ENCODE measurements at places on chromosomes 12 and 14.
A peak's percentile ranks its signal among the peaks of the same experiment; 100 is the strongest.

DNA sequence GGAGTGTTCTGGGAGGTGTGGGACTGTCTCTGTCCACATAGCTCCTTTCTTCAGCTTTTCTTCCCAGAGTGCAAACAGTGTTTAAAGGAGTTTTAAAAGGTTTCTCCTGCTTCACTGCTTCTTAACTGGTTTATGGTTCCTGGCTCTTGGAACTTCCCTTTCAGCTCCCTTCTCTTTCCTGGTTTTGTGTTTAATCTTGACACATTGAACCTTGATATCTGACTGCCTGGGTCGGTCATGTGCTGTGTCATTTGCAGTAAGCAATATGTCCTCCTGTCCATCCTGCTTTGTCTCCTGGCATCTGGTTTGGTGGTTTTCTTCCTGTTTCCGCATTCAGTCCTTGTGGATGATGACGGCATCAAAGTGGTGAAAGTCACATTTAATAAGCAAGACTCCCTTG, 2.2 kb downstream of the TMEM106C start:
- DNase-seq, result no peak

DNA sequence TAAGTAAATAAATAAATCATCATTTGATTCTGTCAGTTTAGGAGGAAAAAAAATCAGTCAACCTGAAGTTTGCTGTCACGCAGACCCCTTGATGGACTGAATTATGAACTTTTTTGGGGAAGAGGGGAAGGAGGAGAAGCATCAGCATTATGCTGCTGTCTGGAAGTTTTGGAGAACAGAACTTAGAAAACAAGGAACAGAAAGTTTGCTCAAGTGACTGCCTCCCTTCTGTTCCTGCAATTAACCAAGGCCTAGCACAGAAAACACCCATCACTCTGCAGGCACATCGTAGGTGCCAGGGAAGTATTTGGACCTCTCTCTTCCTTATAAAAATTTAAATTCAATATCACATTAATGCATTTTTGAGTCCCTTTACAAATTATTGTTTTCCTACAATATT, 283.8 kb downstream of the VRK1 start:
- DNase-seq, result no peak

DNA sequence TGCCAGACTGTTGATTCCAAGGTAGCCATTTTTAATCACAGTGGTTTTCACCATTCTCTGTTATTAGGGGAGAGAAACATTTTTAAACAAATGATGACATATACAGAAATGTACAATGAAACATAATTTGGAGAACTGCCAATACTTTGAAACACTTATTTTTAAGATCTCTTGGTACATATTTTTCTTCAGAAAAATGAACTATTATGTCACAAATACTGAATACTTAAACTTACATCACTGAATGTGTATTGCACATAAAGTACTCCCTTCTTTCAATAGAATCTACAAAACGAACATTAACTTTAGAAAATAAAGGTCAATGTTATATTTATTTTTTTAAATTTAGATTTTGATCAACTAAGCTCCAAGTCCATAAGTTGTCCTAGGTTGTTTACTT, 71.7 kb upstream of the CPNE8 start:
- DNase-seq, result no peak

GRCh38 chr14:53213761-53214160, 60.6 kb upstream of the DDHD1 start:
- DNase-seq, result no peak

- DNase-seq, result no peak
Measured at GRCh38 chr12:28795311-28795710, 353.8 kb upstream of the FAR2 start.

- no peak for DNase-seq
Measured at GRCh38 chr14:55915456-55915855, 202.8 kb upstream of the PELI2 start.

DNA sequence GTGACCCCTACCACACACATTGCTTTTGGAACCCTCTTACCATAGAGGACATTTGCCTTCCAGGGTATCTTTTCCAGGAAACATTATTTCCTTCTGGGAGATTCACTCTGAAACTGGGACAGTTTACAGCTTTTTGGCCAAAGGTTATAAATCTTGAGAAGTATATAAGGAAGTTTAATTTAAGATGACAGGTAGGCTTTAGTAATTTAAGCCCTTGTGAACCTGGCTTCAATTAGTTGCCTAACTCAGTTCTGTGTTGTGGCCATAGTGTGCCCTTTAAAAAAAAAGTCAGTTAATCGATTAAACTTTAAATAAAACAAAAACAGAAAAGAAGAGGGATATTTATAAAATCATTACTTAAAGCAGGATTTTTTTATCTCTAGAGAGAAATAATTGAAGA, 142.9 kb downstream of the NAV3 start:
- no peak for DNase-seq

DNA sequence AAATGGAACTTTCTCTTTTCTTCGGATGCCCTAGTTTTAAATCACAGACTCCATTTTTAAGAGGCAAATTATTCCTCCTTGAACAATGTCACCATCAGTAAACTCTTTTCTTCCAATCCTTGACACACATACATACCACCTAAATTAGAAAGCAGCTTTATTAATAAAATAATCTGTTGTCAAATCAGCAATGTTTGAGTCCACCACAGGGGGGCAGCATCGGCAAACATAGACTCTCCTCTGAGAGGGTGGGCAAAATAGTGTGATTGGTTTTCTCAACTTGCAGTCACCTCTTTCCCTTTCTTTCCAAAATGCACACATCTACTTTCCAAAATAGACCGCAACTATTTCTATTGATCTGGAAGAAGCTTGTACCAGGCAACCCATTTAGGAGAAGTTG, 438.4 kb upstream of the OR4E1 start:
- no peak for DNase-seq

DNA sequence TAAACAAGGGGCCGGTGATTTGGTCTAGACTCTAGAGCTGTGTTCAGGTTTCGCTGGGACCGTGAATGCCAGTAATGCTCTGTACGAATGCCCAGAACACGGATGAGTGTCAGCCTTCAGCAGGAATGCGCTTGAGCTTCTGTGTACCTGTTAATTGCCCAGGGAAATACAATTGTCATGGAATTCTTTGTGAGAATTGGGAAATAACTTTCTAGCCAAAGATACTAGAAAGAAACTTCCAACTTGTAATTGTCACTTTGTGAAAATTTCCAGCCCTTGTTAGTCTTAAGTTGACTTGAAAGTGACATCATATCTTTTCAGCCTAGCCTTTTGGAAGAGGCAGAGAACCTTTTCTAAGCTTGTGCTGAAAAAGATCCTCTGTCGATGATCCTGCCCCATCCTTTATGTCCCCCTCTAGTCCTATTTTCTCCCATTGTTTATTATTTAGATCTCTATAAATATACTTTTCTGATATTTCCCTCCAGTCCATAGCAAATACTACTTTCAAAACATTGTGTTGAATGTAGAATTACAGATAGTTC, 2.7 kb downstream of the CHST11 start:
- DNase-seq, result no peak

DNA sequence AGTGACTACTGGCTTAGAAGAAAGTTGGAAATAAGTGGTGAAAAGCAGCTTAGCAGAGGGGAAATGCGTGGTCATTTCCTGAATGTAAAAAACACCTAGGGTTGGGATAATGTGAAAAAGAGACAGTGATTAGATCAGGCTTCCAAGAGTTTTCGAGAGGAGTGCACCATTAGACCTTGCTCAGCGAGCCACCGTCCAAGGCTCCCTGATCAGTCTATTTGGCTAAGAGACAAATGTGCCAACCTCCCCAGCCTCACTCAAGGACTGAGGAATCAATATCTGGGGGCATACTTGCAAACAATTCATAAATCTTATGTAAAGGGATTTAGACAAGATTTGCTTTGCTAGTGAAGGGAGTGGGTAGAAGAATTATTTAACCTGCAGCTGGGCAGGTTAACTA, 594.5 kb downstream of the NRXN3 start:
- DNase-seq, result no peak

DNA sequence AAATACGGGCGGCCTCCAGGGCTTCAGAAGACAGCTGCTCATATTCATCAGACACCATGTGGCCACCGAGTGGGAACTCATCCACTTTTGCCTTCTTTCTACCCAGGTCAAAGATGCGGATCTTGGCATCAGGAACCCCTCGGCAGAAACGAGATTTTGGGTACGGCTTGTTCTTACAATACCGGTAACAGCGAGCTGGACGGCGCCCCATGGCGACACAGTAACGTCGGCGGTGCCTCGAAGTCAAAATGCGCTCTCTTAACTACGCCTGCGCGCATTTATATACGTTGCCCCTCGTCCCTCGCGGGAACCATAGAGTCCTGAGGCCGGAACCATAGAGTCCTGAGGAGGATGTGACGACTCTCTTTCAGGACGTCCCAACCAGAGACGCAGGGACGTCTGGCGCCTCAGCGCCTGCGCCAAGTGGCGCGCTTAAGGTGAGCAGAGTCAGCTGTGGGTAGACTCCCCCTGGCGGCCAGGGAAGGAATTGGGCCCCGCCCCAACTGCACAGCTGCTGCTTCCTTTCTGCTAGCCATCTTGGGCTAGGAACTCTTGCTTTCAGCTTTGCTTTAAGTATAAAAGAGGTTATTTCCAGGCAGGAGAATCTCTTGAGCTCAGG, at the start of gene RPL10L:
TSS of gene RPL10L (minus strand) at position 256 of the 619 bp plus-strand sequence. CDS start at position 211, 45 bp downstream.
- no peak for DNase-seq

GRCh38 chr14:63632932-63633514, 8.6 kb downstream of the WDR89 start:
- no peak for DNase-seq

- peak; percentile 3 for DNase-seq
Measured at GRCh38 chr14:59585891-59586554, 9.4 kb upstream of the CCDC175 start.
